ENCODE measurements at places on chromosomes 4 and X.

GRCh38 chrX:30183554-30183953, 31.8 kb upstream of the MAGEB2 start:
- DNase-seq: no peak

- DNase-seq: no peak
These were observed 147.5 kb upstream of the TTC29 start for GRCh38 chr4:147093206-147093605.

DNA sequence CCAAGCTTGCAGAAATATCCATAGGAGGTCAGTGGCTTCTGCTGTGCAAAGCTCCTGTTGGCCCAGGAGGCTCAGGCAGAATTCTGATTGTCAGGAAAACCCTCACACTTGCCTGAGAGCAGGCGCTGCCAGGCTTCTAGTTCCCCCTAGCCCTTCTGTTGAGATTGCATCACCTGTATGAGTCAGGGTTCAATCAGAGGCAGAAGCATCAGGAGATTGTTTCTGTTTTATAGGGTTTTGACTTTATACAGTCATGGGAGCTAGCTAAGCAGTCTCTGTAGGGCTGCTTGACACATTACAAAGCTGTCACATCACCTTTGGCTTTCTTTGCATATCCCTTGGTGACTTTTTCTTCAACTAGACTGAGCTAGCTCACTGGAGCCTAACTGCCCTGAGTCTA, 27.8 kb downstream of the DIPK2B start:
- no peak for DNase-seq

GRCh38 chrX:149298111-149298510, 207.0 kb downstream of the IDS start:
- no peak for DNase-seq

All from stimulated activated CD8-positive, alpha-beta memory T cell treated with anti-CD3 and anti-CD28 coated beads, Interleukin-15, amount 100 ng/mL, for 4 hours (primary cell).